ENCODE measurements at places on chromosomes 4 and X.

- no peak for DNase-seq
These were observed 19.0 kb downstream of the MMRN1 start for GRCh38 chr4:89913623-89914022.

- DNase-seq, result no peak
These were observed 47.3 kb upstream of the RAB9B start for GRCh38 chrX:103879339-103879738.

DNA sequence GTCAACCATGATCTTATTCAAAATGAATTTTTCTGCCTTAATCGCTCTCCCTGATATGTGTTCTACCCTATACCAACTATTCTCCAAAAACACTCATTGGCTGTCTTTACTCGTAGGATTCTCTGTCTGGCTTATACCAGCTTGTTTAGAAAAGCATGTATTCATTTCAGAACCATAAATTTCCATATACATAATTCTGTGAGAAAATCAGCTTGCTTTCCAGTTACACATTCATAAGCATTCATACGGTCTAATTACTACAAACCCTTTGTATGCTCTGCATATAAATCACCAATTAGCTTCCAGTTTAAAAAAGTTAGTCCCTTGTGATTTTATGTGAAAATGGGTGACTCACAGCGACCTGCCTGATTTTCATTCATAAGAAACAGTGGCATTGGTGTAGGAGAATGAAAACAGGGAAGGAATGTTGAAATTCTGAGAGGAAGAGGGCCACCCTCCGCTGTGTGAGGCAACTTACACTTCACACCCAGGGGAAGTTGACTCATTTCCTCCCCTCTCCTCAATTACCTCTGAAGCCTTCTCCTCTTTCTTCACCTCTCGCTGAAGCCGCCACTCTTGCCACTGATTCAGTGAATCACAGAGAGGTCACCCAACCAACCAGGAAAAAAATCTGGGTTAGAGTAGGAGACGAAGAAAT, 63.3 kb downstream of the MEPE start:
- no peak for DNase-seq

DNA sequence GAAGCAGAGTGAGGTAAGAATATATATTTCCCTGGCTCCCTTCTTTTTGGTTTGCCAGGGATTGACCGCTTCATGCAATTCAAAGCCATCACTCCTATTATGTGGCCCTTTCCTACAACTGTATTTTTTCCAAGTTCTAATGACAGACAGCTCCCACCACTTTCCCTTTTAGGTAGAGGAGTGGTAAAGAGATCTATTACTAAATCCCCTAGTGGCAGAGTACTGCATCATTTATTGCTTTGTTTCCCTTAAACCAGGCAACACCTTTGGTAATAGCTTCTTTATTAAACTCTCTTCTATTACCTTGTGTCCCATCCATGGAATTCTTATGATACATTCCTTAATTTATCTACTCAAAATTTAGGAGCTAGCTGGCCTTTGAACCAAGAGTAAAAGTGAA, 90.7 kb downstream of the CNOT6L start:
- DNase-seq, result no peak

- no peak for DNase-seq
These were observed 298.3 kb upstream of the AGA start for GRCh38 chr4:177740563-177740962.

- peak; percentile 91 for DNase-seq
These were observed 6.7 kb upstream of the HSD17B10 start for GRCh38 chrX:53440621-53441517.

- DNase-seq, result no peak
These were observed 93.7 kb downstream of the ADGRL3 start for GRCh38 chr4:61293707-61294400.

DNA sequence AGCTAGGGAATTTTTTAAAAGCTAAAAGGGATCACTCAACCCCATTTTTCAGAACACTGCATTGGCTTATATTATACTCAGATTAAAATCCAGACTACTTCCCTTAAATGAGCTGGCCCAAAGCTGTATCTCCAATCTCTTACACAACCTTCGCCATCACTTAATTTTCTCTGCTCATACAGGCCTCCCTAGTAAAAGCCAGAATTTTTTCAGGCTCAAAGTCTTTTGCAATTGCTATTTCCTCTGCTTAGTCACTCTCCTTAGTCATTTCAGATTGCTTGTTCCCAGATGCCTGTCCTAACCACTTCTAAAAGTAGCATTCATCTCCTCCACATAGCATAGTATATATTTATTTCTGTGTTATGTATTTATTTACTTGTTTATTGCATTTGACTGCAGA, 1587.9 kb upstream of the ADGRL3 start:
- no peak for DNase-seq

DNA sequence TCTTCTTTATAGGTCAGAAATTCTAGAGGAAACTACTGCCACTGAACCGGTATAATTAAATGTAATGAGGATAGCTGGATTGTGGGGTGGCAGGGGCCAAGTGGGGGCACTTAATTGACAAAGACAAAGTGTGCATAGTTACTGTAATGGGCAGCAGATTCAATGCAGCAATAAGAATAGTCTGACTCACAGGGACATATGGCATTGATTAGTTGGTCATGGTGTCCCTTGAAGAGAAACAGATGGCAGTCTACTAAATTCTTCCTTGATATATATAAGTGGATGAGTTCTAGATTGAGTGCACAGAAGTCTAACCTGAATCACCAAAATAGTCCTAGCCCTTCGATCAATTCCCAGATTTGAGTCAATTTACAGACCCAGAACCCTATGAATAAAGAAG, 31.6 kb downstream of the ETDC start:
- DNase-seq, result no peak

- peak; percentile 43 for DNase-seq
These were observed 213.1 kb upstream of the PSAPL1 start for GRCh38 chr4:7647600-7648543.

DNA sequence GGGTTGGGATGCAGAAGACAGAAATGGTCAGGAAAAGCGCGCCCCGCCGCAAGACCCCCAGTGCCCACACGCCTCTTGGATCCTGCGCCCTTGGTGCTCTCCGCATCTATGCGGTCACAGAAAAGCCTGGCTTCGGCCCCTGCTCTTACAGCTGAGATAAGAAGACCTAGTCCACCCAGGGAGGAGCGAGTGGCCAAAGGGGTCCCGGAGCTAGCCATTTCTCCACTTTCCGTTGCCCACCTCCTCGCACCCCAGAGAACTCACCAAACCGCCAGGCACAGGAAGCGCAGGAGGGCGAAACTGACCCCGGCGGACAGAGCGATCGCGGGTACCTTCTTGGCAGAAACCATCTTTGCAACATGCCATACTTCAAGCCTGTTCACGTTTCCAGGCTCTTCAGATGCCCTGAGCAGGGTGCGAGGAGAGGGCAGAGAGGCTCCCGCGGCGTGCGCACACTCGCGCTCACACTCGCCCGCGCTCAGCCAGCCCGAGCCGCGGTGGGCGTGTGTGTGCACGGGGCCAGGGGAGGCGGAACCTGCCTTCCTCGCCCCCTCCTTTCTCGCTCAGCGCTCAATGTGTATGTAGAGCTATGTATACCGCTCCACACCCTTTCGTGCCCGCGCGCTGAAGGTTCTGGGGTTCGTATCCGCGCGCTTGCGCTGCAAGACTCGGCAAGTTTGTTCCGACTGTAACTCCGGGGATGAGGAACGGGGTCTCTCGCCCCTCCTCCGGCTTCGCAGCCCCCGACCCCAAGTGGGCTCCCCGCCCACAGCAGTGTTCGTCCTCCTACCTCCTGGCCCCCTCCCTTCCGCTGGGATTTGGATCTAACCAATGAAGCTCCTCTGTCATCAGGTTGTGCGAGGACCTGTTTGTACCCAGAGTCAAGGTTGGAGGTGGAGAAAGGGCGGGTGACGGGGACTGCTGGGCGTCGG, at the start of gene GABRA4:
Gene GABRA4 (minus strand): TSS at position 507 of the 932 bp plus-strand sequence. CDS start 157 bp downstream, at position 350.
- DNase-seq, result no peak

- no peak for DNase-seq
These were observed 132.8 kb upstream of the S100G start for GRCh38 chrX:16517039-16517605.

DNA sequence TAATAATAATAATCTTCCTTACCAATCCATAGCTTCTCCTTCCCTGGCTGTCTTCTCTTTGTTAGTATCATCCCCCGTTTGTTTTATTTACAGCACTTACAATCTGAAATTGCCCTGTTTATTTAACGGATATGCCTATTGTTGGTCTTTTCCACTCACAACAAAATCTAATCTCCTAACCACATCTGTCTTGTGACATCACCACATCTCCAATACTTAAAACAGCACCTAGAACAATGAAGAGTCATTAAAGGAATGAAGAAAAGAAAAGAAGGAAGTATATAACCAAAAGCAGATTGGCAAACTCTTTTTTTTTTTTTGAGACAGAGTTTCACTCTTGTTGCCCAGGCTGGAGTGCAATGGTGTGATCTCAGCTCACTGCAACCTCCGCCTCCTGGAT, 38.7 kb upstream of the JADE1 start:
- DNase-seq, result no peak

DNA sequence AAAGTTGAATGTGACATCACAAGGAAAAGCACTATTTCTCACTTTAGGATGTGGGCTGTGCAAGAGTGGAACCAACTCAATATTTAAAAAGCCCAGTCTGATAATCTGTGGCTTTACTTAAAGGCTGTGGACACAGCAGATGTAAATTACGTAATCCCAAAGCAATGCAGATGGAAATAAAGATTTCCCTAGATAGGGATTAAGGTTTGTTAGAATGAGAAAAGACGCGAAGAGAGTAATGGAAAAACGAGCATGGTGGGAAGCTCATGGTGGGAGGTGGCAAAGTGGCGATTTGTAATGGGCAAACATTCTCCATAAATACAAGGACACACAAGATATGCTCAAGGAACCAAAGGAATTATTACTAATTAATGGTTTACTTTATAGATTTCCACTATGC, 985.5 kb downstream of the FSTL5 start:
- no peak for DNase-seq

DNA sequence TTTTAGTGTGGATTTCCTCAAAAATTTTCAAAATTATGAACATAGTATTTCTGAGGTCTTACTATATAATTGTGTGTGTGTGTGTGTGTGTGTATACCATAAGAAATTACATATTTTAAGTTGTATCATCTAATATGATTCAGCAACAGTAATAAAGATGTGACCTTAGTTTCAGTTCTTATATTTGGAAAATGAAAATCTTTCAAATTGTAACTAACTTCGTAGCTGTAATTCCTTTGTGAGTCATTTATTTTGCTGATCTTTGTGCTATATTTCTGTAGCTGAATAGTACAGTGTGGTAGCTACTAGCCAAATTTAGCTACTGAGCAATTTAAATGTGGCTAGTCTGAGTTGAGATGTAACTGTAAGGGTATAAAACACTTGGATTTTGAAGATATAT, 116.4 kb downstream of the RAP1GDS1 start:
- no peak for DNase-seq

- no peak for DNase-seq
These were observed 97.1 kb downstream of the ENOX2 start for GRCh38 chrX:130805903-130806302.

GRCh38 chr4:113893546-113893945, 85.9 kb downstream of the ARSJ start:
- DNase-seq, result no peak

GRCh38 chr4:20037745-20038144, 214.0 kb upstream of the SLIT2 start:
- DNase-seq, result no peak

- DNase-seq, result no peak
These were observed 159.1 kb upstream of the PSAPL1 start for GRCh38 chr4:7593646-7594412.

DNA sequence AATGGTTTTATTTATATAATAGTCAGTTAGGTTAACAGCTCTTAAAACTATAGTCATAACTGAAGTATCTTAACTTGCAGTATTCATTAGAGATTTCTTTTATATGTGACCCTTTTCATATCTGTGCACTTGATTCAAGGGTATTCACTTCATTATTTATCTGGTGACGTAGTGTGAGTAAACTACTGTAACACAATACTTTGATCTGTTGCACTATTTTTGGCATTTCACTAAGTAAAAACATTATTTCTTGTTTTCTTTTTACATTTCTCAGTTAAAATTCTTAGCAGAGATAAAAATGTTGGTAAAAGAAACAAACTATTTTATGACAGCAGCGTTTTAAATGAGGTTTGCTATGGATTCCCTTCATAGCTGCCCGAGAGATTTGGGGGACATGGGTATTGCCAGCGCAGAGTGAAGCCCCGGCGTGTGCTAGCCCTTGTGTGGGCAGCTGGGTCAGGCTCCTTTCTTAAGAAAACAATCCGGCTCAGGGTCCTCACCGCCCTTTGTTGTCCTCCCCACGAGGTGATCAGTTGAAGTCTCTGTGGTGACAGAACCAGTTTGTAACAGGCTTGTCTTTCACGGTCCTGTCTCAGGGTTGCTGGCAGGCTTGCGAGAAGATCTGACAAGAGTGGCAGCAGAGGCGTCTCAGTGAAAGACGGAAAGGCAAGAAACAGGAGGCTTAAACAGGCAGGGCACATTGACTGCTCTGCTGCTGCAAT, 293.4 kb downstream of the BMPR1B start:
- peak; percentile 17 for DNase-seq

DNA sequence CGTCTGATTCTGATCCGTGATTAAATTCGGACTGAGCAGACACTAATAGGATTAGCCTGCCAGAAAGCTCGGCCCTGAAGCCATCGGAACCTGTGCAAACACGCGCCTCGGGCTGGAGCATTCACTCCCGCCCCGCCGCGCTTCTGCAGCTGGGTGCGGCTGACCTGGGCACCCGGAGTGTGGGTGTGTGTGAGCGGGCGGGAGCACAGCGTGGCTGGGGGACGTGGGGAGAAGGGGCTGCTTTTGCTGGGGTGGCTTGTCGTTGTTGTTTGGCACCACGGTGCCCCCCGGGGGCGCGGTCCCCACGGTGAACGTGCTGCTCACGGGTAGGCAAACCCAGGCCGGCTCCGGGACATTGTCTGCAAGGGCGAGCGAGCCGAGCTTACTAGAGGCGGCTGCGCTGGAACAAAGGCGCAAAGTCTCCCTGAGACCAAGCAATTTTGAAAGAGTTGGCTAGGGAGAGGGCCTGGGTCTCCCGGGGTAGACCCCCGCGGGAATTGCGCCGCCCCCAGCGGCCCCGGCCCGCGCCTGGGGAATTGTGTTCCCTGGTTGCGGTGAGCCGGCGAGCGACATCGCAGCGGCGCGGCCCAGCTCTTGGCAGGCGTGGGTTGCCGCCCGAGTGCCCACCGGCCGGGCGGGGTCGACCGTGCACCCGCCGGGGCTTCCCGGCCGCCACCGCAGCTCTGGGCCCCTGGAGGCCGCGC, 1.4 kb downstream of the MAMLD1 start:
- DNase-seq, result no peak

DNA sequence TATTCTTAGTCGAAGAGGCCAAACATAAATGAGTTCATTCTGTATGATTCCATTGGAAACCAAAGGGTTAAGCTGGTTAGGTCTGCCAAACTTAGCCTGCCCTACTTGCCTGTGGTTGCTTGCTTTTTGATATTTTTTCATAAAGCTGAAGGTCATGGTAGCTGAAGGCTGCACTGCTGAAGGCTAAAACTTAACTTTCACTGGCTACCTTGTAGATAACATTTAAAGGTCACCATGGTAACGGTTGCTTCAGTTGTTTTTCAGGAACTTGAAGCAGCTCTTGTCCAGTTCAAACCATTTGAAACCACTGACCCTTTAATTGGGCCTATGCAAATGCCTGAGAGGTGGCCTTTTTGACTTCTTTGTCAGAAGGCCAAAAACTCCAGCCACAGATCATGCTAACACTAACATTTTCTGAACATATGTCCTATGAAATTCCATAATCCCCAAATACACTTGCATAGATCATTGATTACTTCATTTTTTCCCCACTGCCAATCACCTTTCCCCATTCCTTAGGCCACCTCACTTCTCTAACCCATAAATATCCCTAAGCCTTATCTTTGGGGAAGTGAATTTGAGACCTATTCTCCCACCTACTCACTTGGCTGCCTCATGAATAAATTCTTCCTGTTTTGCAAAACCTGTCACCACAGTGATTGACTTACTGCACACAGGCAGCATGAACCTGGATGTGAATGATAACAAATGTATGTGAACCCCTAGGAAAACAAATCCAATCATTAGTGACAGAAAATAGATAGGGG, 10.7 kb upstream of the SMIM10L2A start:
- no peak for DNase-seq
